AG08396 (cell line): ENCODE measurements at places on chromosomes 3 and 15.

DNA sequence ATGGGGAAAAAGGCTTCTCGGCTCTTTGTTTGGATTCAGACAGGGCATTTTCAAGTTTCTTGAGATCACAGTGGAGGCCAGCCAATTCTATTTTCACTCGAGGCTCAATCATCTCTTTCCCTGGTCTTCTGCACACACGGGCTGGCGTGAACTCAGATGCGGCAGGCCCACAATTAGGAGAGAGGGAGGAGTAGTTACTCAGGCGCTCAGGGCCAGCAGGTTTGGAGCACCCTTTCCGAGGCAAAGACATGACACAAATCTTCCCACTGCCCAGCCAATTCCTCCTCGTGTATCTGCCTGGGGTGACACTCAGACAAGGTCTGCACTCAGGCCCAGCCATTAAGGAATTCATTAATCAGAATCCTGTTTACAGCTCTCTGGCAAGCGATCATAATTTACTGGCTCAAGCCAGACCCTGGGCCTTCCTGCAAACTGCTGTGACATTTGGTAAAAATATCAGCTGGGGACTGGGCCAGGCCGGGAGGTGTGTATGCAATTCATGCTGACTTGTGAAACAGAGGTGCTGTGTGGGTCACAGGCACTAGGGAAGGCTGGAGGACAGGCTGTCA lies 68.1 kb upstream of the TLE3 start:
- no peak for DNase-seq

GRCh38 chr15:34327906-34328305 lies 9.7 kb downstream of the SLC12A6 start:
- DNase-seq: no peak

DNA sequence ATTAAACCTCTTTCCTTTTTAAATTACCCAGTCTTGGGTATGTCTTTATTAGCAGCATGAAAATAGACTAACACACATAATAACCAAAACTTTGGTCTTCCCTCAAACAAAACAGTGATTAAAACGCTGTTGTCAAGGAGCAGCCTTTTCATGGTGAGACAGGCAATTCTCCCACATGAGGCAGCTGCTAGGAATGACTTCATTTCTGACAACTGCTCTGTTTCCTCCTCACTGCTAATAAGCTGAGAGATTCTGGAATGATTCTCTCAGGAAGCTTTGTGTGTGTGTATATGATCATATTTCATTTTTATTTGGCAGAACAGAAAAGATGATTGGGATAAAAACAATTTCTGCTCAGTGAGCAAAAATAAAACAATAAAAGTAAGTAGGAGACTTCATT lies 580.6 kb upstream of the ADAMTS9 start:
- no peak for DNase-seq

DNA sequence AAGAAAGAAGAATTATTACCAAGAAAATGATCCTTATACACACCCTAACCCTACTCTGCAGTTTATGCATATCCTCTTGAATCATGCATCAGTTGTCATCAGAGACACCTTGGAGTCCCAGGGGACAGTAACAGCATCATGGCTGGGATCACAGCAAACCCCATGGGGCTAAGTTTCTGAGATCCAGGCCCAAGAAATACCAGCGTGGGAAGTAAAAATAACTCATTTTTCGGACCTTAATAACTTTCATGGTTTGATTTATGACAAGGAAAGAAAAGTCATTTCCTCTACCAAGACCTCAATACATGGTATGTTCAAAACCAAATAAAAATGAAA lies 38.8 kb upstream of the B3GNT5 start:
- DNase-seq: no peak

DNA sequence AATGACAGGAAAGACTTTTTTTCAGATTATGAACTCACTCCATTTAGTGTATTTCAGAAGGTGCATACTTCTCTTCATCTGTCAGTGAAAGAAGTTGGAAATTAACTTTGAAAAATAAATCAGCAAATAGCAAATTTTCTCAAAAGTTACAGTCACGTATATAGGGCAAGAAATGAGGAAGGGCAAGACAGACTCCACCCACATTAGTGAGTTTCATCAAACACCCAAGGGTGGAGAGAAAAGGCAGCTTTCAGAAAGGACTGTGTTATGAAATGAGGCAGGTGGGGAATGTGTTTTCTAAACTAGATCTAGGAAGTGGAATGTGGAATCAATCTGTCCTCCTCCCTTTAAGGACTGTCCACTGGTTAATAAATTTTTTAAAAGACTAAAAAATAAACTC lies 2.9 kb downstream of the SLC22A13 start:
- DNase-seq: no peak

DNA sequence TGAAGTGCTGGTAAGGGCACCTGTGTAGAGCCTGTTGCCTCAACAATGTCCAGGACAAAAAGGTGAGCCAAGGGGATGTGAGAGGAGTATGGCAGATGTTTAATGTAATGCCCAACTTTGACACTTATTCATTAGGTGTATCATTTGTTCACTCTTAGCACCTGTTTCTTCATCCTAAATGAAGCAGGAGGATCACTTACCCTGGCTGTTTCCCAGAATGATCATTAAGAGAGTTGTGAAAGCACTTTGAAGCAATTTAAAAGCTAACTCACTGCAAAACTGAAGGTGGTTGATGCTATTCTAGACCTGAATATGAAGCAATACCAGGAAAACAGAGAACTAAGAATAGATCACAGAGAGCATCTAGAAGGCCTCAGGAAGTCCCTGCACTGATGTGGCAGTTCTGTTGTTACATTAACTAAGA lies 3.4 kb upstream of the HHLA2 start:
- no peak for DNase-seq

DNA sequence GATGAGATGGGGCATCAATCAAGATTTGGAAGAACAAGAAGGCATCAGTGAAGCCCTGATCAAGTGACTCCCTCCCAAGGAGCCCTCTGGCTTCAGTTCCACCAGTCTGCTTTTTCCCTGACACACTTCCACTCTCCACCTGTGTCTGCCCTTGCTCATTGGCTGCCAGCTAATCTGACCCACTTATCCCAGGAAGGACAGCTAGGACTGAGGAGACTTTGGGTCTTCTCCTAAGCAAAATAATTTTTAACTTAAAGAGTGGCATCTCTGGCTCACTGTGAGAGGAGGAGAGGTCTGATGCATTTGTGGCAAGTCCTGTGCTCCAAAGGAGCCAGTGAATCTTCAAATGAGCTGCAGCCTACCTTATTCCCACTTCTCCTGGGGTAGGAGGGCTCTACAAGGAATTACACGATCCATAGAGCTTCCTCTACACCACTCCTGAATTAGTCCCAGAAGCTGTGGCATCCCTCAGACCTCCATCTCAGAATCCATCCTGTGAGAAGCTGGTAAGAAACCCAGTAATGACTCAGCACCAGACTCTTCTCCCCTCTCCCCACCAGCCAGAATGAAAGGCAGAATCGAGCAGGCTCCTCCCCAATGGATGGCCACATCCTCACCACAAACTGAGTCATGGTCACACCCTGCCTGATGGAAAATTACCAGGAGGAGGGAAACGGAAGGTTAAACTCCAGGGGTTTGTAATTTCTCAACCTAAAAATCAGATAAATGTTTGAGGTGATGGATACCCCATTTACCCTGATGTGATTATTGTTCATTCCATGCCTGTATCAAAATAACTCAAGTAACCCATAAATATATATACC lies 6.3 kb upstream of the PKM start:
- peak; percentile 92 for DNase-seq

DNA sequence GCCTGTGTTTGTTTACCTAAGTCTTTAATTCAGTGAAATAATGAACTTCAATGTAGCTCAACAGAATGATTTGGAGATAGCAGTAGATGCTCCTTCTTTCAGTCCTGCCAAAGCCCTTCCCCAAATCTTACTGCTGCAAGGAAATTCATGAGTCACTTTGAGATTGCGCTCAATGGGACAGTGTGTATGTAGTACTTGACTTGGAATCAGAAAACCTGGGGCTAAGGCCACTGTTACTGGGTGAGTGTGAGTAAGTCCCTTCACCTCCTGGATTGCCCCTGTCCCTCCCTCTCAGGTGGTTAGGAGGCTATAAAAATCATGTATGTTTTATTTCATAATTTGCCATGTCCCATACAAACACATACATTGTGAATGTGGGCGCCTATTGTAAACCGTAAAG lies 29.9 kb downstream of the ATP13A5 start:
- no peak for DNase-seq

- DNase-seq: no peak
Observed at GRCh38 chr3:172260381-172260780, 187.9 kb downstream of the GHSR start.

DNA sequence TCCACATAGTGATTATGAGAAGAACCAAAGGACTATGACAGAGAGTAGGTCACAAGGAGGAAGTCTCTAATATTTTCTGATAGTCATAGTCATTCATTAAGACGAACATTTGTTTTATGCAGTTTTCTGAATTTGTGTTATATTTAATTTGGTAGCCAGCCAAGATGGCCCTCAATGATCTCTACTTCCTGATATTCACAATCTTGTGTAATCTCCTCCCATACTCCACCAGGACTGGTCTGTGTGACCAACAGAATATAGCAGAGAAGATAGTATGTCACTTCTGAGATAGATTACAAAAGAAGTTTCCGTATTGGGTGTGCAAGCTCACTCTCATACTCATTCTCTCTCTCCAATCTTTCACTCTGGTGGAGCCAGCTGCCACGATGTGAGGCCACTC lies 30.8 kb downstream of the HLTF start:
- DNase-seq: no peak

DNA sequence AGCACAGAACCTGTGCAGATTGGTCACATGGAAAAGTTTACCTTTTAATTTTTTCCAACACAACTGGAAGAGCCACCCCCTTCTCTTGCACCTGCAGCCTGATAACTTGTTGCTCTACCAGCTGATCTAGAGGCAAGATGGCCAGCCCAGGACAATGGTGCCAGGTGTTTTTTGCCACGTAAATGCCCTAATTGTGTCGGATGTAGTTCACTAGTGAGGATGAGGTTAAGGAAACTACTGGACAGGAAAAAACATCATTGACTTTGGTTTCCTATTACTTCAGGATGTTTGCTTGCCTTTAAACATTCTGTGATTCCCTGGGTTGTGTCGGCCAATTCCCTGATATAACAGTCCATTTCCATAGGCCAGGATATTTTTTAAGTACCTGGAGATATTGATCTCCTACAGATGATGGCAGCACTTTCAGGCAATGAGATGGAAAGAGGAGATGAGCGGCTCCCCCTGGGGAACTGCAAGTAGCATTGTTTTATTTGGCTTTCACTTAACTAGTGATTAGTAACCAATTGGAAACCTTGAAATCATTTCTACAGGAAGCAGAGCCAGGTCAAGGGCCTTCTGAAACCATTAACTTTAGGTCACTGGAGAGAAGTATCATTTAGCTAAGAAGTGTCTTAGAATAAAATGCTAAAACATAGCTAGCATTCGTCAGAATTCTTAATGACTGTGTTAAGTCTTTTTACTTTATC lies 72.5 kb downstream of the OSBPL10 start:
- no peak for DNase-seq

DNA sequence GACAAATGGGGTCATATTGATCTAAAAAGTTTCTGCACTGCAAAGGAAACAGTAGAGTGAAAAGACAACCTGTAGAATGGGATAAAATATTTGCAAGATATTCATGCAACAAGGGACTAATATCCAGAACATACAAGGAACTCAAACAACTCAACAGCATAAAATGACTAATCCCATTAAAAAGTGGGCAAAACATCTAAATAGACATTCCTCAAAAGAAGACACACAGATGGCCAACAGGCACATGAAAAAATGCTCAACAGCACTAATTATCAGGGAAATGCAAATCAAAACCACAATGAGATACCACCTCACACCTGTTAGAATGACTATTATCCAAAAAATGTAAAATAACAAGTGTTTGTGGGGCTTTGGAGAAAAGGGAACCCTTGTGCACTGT lies 8.8 kb downstream of the SLC12A8 start:
- no peak for DNase-seq

DNA sequence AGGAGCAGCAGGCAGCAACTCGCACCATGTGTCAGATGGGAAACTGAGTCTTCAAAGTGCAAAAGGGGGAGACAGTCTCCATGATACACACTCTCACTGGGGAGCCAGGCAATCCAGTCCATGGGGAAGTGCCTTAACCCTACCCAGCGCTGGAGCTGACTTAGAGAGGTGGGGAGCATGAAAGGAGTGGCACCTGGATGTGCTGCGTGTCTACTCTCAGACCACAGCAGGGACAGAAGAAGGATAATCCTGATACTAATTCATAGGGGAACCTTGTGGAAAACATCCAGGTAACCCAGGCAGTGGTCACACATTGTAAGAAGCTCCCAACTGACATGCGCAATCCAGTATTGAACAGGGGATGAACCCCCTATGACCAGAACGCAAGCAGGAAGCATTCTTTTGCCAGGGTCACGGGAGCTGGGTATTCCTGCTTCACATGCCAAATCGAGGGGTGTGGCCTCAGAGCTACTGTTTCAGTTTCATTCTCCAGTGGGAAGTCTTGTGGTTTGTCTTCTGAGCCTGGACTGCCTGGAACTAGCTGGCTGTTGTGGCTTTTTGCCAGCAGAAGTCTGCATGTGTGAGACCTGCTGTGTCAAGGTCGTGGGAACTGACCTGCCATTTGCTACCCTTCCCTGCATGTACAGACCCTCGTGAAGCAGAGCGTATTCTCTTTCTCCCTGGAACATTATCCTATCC lies 367.6 kb upstream of the NDN start:
- DNase-seq: no peak

DNA sequence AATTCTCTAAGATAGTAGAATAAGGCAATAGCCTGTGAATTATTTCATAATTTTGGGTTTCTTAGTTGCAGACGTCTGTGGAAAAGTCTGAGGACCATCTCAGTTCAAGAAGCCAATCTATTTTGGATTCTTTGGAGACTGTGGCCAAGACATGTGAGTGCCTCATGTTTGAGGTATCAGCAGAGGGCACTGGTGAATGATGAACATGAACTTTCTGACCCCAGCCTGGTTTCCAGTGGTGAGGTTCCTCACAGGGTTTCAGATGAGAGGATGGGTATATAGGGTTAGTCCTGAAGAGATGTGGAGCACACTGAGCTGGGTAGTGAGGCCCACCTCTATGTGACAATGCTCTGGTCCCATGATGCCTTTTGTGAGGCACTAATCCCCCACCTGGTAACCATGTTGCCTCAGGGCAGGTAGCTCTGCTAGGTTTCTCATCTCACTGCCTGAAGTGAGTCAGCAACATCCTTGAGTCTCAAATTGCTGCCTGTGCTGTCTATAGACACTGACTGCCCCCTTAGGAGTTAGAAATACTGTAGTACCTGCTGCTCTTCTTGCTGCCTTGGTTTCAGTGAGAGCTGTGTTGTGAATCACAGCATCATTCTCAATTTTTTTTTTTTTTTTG lies 32.3 kb downstream of the C3orf62 start:
- no peak for DNase-seq

- DNase-seq: no peak
Observed at GRCh38 chr15:93801206-93801605, 430.2 kb upstream of the MCTP2 start.

GRCh38 chr15:48560321-48561051 lies 85.0 kb downstream of the FBN1 start:
- DNase-seq: no peak

- DNase-seq: no peak
Observed at GRCh38 chr3:162641907-162642306, 1145.3 kb downstream of the OTOL1 start.

GRCh38 chr3:41247055-41248004 lies 48.0 kb downstream of the CTNNB1 start:
- DNase-seq: no peak

GRCh38 chr15:92184142-92184541 lies 209.5 kb upstream of the ST8SIA2 start:
- DNase-seq: no peak
